ENCODE measurements at places on chromosomes 1 and 21.

- DNase-seq, result no peak
These were observed 164.4 kb downstream of the SDCCAG8 start for GRCh38 chr1:243420016-243420945.

GRCh38 chr1:218383681-218384080, 38.5 kb downstream of the TGFB2 start:
- no peak for DNase-seq

DNA sequence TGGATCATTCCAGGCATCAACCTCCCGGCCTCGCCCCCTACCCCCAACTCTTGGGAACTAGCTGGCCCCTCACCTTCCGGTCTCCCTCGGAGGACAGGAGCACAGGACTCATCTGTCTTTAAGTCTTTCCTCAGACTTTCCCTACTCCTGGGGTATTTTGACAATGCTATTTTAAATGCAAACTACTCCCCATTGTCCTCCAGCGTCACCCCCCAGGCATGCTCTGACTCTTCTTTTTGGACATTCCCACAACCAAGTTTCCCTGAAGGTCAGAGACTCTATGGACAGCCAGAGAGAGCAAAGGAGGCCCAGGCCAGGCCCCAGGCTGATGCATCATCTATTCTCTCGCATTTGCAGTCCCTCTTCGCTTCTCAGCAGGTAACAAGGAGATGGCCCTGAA, 424.3 kb downstream of the PCP4 start:
- DNase-seq, result no peak

DNA sequence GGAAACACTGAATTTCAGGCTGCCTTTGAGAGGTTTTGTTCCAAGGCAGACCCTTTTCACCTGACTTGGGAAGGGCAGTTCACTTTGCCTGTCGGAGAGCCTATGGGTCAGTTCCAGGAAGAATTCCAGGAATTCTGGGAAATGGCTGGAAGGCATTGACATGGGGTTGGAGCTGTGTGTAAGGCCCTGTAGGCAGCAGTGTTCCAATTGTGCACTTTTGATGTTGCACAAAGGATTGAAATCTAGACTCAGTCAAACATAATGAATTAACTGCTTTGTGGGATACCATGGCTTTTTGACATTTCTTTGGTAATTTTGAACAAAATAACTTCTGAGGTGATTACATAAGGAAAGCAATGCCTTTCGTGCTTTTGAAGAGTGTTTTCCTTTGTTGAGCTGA, 184.6 kb downstream of the SDCCAG8 start:
- no peak for DNase-seq

DNA sequence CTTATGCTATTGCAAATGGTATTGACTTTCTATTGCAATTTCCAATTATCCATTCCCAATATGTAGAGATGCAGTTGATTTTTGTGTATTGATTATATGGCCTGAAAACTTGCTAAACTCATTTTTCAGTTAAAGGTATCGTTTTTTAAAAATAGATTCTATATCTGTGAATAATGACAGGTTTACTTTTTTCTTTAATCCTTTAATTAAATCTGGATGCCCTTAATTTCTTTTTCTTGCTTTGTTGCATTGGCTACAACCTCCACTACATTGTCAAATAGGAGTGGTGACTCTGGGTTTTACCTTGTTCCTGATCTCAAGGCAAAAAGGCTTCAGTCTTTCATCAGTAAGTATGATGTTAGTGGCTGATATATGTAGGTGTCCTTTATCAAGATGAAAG, 522.4 kb downstream of the MATN1 start:
- no peak for DNase-seq

GRCh38 chr1:213956295-213956770, 31.4 kb upstream of the PROX1 start:
- no peak for DNase-seq

DNA sequence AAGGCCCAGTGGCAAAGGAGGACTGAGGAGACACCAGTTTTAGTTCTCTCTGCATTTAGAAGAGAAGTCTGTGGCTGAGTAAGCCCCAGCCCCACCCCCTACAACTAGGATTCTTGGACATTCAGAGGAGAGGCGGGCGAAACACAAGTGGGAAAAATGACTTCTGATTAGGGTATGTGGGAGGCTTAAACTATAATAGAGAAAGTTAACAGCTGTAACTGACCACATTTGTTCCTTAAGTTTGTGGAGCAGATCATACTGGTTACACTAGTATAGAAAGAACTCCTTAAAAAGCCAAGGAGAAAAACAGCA, 11.2 kb upstream of the TRIM33 start:
- DNase-seq, result no peak

DNA sequence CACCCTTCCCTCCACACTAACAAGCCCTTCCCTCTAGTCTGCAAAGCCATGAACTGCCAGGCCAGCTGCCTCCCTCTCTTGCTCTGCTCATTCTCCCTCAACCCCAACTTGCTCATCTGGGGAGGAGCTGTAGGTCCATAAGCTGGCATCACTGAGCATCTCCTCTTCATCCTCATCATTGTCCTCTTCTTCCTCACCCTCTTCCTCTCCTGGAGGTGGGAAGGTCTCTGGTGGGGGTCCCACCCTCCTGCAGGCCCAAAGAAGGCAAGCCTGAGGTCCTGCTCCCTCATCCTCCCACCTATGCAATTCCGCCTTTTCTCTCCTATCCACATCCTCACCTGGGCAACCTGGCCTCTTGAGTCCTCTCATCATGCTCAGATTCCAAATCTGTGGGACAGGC, 2.7 kb downstream of the ZNF692 start:
- DNase-seq, result no peak

GRCh38 chr1:110770832-110771231, 96.1 kb upstream of the KCNA3 start:
- DNase-seq, result no peak

- DNase-seq, result no peak
These were observed 4.2 kb downstream of the OLFML2B start for GRCh38 chr1:162019446-162019845.

DNA sequence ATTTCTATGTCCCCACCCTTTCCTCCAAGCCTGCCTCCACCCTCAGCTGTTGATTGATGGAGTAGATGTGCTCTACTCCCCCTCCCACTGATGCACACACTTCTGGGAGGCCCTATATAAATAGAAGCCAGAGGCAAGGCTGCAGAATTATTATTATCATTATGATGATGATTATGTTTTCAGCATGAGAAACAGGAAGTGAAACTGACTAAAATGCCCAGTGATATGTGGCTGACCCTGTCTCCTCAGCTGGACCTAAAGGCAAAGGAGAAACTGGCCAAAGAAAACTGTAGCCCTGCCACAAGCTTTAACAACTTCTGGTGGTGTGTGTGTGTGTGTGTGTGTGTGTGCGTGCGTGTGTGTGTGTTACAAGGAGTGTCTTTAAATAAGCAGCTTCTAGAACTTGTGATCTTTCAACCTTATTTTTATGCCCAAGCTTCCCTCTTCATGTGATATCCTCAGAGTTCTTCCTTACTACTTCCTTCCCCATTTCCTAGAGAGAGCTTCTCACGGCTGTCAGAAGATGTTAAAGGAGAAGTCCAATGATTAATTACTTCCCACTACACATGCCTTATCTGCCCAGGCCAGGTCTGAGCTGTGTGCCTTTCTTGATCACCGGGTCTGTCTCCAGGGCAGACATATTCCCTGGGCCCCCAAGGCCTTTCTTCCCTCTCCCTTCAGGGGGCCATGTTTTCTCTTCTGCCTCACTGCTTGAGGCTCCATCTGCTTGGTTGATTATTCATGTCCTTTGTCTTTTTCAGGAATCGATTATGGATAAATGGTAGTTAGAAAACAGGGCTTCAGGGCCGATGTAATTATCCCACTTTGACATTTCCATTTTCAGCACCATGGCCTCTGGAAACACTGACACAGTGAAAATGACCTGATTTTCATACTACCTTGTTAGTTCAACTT, 11.6 kb upstream of the MAPKAPK2 start:
- DNase-seq, result no peak

DNA sequence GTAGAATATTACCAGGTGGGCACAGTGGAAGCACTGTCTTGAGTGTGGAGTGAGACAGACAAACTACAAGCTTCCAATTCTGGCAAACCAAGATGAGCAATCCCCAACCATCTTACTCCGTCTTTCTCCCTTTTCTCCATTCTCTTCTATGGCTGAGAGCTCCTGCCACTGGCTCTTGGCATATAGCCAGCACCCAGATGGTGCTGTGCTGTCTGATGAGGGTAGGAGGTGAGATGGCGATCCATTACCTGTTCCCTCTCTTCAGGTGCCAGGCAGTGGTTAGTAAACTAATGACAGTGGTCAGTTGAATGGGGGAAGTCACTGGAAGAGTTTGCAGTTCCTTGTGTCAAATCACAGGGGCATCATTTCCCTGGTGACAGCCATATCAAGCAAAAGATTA, 108.4 kb downstream of the FNBP1L start:
- DNase-seq, result no peak

- DNase-seq, result no peak
These were observed at the start of gene EPHA2 for GRCh38 chr1:16155537-16156410. Gene EPHA2 (minus strand): TSS chr1:16156069. CDS start chr1:16155932, 137 bp downstream.

- DNase-seq, result no peak
These were observed 41.2 kb upstream of the CFAP298 start for GRCh38 chr21:32653326-32653901.

- DNase-seq, result no peak
These were observed 255.9 kb downstream of the NFIA start for GRCh38 chr1:61337981-61338848.

DNA sequence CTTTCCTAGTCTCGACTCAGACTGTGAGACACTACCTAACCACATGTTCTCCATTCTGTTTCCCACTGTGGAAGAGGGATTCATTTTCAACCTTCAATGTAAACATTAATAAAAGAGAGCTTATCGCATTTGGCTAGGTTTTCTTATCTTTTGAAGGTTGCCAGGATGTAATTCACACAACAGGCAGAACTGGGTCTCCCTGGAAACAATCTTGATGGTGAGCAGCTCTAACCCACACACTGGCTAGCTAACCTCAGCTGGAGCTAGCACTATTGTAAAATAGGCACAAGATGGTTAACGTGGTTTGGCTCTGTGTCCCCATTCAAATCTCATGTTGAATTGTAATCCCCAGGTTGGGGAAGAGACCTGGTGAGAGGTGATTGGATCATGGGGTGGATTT, 75.1 kb downstream of the ZSCAN20 start:
- no peak for DNase-seq

- DNase-seq, result no peak
These were observed 157.2 kb upstream of the UBE2U start for GRCh38 chr1:64046243-64046642.

DNA sequence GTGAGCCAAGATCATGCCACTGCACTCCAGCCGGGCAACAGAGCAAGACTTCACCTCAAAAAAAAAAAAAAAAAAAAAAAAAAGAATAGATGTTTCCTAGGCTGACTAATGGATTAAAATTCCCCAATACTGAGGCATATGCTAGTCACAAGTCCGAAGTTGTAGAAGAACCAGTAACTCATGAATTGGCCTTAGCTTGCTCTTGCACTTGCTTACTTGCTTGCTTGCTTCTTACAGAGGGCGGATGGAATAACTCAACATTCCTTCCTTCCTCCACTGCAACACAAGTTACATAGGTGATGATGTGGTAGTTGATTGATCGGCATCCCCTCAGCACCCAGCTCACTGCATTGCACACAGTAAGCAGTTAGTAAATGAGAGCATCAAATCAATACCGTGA, 2.8 kb upstream of the TARS2 start:
- no peak for DNase-seq

Data from stimulated activated CD4-positive, alpha-beta T cell treated with anti-CD3 and anti-CD28 coated beads, Interleukin-1b, Interleukin-23, amount 100 ng/mL, for 24 hours (primary cell).